Lower leg skin (tissue), 4 donors: ENCODE measurements at places on chromosomes 1 and 21. TPM values are rescaled to one million over a fixed set of nuclear protein-coding genes. Genes with fewer than 3 reads are reported as not detected.
A peak's percentile ranks its signal among the peaks of the same experiment; 100 is the strongest.

DNA sequence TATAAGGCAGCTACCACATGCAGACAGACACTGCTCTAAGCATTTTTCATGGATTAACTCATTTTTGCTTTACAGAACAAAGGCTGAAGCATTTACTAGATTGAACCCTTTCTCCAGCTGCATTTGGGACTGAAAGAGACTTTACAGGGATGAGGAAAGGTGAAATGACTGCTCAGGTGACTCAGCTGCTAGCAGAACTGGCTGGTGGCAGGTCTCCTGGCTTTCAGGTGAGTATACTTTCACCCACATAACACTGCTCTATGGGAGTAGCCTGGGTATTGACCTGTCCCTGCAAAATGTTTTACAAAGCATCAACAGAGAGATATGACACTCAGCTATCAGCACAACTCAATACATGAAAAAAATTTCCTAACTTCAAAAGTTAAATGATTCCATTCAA lies 2.6 kb upstream of the CCDC185 start:
- DNase-seq: no peak

Gene PRPF38B
- total RNA-seq: 12.8 TPM

Gene RTCA
- total RNA-seq: 18.0 TPM

Gene SLC1A7
- total RNA-seq: not detected

Gene LPAR3
- 13.4 TPM for total RNA-seq

DNA sequence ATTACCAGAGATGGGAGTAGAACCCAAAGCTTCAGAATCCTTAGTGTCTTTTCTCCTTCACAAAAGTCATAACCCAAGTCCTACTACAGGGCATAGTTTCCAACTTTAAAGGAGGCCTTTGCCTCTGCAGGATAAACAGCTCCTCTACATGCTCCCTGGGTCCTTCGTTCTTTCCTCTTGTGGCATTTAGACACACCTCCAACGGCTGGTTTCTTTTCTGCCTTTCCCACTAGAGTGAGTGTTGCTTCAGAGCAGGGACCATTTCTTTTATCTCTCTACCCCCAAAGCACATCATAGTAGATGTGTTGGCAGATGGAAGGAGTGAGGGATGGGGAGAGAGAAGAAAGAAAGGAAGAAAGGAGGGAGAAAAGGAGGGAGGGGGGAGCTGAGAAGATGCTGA lies 144.7 kb upstream of the SPATA6 start:
- no peak for DNase-seq

Gene TRIM45
- total RNA-seq: 0.84 TPM

Gene TFF3
- 9.2 TPM for total RNA-seq

- DNase-seq: no peak
These were observed 121.6 kb downstream of the PTBP2 start for GRCh38 chr1:96843196-96843595.

GRCh38 chr1:16421201-16421600 lies 16.0 kb downstream of the SPATA21 start:
- DNase-seq: no peak

DNA sequence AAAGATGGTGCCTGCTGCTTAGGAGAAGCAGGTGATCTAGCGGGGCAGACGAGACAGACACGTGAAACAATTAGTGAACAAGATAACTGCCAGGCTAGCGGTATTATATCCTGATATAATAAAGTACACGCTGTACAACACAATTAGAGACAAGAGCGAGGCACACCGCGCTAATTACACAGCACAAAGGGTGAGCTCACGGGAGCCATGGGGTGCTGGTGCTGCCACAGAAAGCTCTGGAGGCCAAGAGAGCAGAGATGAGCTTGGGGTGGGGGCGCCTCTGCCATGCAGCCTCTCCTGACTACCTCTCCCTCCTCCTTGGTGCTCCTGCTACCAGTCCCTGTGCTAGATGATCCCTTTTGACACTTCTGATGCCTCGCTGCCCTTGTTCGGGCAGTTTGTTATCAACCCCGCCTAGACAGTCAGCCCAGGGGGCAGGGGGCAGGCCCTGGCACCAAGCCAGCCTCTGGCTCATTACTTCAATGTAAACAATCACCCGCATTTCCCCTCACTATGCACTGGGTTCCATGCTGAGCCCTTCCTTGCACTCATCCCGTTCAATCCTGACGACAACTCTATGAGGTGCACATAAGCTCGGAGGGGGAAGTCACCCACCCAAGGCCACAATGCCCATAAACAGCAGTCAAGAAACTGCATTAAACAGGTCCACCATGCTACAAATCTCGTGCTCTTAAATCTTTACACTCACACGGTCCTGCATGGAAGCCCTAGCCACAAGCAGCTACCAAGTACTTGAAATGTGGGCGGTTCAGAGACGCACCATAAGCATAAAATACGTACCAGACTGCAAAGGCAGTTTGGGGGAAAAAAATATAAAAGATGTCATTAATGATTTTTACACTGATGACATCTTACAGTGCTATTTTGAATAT lies 103.0 kb downstream of the SSBP3 start:
- no peak for DNase-seq

Gene F5
- total RNA-seq: 2.0 TPM

Gene SH3D21
- total RNA-seq: 12.9 TPM

GRCh38 chr21:42559326-42559725 lies 45.7 kb downstream of the SLC37A1 start:
- DNase-seq: peak; percentile 49

Gene ATP1A4
- total RNA-seq: not detected

Gene DDR2
- total RNA-seq: 22.0 TPM

GRCh38 chr1:54811739-54812655 lies 10.9 kb upstream of the TTC22 start:
- peak; percentile 79 for DNase-seq

Gene SERTAD4
- total RNA-seq: 18.1 TPM

Gene OR2L8
- total RNA-seq: not detected

- DNase-seq: no peak
These were observed 117.3 kb downstream of the KAZN start for GRCh38 chr1:14715802-14716201.

GRCh38 chr1:236851871-236852270 lies 56.8 kb downstream of the MTR start:
- no peak for DNase-seq

Gene PLCH2
- total RNA-seq: 134 TPM

Gene CR1L
- total RNA-seq: not detected

GRCh38 chr1:25922056-25922970 lies 16.1 kb upstream of the STMN1 start:
- DNase-seq: no peak

- DNase-seq: no peak
These were observed 19.0 kb downstream of the SDC3 start for GRCh38 chr1:30889511-30889910.

Gene GJA8
- total RNA-seq: not detected

DNA sequence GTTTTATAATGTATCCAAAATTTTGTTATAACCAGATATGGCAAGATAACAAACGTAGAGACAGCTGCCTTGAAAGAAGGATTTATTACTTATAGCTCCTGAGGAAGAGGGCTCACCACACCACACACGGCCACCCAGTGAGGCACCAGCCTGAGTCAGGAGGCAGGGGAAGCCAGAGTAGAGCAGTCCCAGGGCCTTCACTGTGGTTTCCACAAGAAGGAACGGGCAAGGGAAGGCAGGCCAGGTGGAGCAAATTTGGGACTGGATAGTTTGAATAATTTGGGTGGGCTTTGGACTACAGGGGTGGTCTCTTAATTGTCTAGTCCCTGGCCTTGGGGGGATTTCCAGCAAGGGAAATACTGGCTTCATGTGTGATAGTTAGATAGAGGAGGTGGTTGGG lies 72.5 kb downstream of the RRAGC start:
- peak; percentile 25 for DNase-seq

GRCh38 chr1:109793486-109794318 lies 30.0 kb upstream of the EPS8L3 start:
- no peak for DNase-seq

- no peak for DNase-seq
These were observed 157.0 kb upstream of the EDN2 start for GRCh38 chr1:41641475-41641814.

DNA sequence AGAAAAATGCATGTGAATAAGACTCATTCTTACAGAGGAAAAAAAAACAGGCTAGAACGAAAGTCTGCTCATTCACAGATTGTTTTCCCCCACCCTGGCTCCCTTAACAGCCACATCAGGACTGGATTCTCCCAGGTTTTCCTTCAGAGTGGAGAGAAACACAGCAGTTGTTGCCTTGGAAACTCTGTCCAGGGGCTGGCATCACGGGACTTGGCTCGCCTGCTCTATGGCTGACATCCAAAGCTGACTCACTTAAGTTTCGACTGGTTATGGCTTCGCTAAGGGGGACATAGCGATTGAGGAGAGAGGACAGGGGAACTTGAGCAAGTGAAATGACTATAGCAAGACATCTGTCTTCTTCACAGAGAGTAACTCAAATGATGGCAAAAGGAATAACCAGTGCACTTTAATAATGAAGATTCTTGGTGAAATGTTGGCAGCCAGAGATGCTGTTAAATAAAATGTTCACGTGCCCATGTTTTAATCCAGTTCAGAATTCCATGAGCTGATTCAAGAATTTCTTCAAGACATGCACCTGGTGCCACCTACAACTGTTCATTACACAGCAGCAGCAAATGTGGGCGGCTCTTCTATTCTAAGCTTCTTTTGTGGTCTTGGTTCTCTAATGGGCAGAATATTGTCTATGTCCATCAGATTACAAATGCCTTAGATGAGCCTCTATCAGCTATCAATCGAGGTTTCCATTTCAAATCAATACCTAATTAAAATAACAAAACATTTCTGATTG lies 21.8 kb downstream of the MIS18A start:
- DNase-seq: peak; percentile 95

- DNase-seq: no peak
These were observed 100.7 kb downstream of the COLGALT2 start for GRCh38 chr1:183936791-183937190.

Gene CDC20
- 12.1 TPM for total RNA-seq

DNA sequence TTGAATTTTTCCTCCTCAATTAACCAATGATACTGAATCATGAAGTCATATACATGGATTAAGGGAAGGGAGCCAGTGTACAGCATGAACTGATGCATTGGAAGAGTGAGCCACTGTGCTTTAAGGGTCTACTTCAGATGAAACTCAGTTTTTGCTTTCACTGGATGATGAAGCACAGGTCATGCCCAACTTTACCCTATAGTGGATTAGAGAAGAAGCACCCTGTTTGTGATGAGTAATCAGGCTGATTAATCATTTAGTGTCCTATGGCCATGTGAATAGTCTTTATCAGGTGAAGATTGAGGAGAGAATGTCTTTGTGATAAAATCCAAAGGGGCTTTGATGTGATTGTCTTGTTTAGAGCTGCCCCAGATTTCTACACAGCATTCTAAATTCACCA lies 24.7 kb upstream of the LAMC1 start:
- DNase-seq: no peak

GRCh38 chr1:246418565-246419312 lies 88.3 kb downstream of the SMYD3 start:
- DNase-seq: no peak

DNA sequence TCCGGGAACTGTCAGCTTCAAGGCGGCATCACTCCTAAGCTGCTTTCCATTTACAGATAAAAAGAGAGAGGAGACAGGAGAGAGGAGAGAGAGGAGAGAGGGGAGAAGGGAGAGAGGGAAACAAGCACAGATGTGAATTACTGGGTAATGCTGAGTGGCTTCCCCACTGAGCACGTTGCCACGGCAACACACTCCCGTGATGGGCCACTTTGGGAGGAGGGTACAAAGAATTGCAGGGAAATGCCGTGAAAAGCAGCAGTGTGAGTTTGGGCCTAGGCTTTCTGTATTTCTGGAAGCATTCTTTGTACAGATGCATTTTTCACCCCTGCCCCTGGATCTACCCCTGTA lies 128.0 kb upstream of the IRF2BP2 start:
- no peak for DNase-seq

DNA sequence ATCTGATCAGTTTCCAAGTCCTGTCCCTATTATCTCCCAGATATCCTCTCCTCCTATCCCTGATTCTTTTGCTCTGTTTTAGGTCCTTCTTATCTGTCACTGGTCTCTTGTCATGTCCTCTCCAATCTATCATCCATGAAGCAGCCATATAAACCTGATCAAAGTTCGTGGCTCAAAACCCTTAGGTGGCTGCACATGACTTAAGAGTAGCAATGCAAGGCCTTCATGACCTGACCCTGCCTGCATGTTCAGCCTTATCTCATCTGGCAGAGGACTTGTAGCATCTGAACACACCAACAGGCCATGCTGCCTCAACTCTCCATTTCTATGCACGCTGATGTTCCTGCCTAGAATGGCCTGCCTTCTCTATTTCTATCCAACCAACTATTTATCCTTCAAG lies 65.2 kb downstream of the NOS1AP start:
- DNase-seq: no peak

Gene ERRFI1
- 156 TPM for total RNA-seq

GRCh38 chr1:185400052-185400451 lies 83.0 kb upstream of the IVNS1ABP start:
- no peak for DNase-seq

DNA sequence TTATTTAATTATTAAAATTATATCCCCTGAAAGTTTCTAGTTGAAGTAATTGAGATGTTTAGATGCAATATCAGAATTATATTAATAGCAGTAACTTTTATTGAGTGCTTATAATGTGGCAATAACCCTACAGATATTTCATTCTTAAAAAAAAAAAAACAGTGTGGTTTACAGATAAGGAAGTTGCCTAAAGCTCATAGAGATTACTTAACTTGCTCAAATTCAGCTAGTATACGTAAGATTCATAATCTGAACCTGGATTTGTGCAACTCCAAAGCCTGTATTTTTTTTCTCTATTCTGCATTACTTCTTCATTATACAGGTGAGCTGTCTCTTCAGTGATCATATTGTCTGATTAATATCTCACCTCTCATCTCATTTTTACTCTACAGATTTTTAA lies 156.0 kb upstream of the PTBP2 start:
- DNase-seq: no peak
